ENCODE measurements at places on chromosomes 6 and 20. TPM values are rescaled to one million over a fixed set of nuclear protein-coding genes. Genes with fewer than 3 reads are reported as not detected.

DNA sequence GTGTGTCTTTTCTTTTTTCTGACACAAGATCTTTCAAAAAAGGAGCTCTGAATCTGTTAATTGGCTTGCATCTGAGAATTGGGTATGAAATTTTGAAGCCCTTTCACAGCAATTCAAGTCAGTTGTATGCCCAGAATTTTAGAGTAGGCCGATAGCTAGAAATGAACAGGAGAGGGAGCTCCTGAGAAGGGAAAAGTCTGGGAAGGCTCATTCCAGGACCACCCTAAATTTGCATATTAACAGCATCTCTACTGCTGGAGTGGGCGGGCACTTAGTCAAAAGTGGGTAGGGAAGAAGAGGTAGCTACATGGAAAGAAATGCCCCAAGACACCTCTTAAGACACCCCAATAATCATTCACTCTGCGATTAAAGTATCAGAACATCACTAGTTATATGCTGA, 928.3 kb downstream of the TBC1D32 start:
- no peak for DNase-seq

DNA sequence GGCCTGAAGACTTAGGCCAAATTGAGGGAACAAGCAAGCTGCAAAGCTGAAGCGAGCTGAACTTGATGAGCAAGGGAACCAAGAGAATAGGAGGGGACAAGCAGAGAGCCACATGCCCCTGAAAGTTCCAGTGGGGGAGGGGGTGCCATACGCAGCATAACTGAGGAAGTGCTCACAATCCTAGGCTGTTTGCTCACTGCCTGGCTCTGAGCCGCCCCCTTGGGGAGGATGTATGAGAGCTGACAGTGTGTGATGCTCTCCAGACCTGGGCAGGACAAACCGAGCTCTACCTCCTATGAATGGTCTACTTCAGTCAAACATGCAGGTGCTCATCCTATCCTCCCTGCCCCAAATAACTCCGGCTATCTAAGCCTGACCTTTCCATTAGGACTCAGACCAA, 52.1 kb downstream of the FAXC start:
- DNase-seq, result no peak

- DNase-seq, result no peak
Measured at GRCh38 chr6:34695729-34696188, 808 bp downstream of the ILRUN start.

- no peak for DNase-seq
Measured at GRCh38 chr6:14787677-14788076, 458.2 kb upstream of the JARID2 start.

DNA sequence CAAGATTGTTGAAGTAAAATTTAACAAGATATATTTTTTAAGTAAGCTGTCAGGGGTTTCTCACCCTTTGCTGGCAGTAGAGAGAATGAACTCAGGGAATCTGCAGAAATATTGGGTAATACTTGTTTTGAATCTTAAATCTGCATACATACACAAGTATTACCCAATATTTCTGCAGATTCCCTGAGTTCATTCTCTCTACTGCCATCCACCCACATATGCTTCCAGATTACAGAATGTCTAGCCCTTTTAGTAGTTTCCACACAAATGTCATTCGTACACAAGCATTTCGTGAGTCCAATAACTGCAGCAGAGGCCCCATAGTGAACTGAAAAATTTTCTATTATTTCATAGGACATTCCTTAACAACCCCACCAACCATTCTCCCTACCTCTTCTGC, 69.6 kb upstream of the TNFRSF21 start:
- no peak for DNase-seq

DNA sequence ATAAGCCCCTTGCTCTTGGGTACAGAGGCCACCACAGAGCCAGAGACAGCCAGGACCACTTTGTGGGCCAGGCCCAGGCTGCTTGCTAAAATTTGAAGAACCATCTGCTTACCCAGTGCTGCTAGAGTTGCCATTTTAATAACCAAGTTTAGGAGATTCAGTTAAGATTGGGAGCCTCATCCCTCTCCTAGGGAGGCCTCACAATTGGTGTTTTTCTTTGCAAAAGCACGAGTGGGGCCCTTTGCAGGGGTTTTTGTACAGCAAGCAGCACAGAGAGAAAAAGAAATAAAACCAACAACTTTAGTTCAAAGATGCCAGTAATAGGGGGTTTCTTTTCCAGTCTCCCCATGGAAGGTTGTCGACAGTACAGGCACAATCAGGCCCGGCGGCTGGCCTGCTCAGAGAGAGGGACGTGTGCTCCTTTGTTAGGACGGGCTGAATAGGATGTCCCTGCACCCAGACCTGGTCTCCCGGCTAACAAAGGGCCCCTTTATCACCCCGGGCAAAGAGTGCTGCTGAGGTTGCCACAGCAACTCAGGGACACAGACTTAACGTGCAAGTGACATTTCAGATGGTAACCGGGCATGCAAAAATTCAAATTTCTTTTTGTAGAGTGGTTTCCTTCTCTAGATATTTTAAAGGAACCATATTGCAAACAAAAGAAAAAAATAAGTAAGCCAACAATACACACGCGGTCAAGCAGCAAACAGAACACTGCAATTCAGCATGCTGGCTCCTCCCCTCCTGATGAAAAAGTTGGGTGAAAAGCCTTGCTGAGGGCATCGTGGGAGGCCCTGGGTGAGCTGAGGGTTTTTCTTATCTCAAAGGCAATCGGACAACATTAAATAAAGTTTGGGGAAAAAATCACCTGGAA, 10.5 kb upstream of the TOX2 start:
- DNase-seq, result no peak

- DNase-seq, result no peak
Measured at GRCh38 chr6:15442467-15442866, 196.6 kb downstream of the JARID2 start.

- DNase-seq, result no peak
Measured at GRCh38 chr6:111794727-111795452, 78.4 kb downstream of the FYN start.

GRCh38 chr20:29878777-29879442, 1378.6 kb upstream of the DEFB115 start:
- no peak for DNase-seq

- no peak for DNase-seq
Measured at GRCh38 chr20:50540620-50541605, 30.7 kb downstream of the PTPN1 start.

DNA sequence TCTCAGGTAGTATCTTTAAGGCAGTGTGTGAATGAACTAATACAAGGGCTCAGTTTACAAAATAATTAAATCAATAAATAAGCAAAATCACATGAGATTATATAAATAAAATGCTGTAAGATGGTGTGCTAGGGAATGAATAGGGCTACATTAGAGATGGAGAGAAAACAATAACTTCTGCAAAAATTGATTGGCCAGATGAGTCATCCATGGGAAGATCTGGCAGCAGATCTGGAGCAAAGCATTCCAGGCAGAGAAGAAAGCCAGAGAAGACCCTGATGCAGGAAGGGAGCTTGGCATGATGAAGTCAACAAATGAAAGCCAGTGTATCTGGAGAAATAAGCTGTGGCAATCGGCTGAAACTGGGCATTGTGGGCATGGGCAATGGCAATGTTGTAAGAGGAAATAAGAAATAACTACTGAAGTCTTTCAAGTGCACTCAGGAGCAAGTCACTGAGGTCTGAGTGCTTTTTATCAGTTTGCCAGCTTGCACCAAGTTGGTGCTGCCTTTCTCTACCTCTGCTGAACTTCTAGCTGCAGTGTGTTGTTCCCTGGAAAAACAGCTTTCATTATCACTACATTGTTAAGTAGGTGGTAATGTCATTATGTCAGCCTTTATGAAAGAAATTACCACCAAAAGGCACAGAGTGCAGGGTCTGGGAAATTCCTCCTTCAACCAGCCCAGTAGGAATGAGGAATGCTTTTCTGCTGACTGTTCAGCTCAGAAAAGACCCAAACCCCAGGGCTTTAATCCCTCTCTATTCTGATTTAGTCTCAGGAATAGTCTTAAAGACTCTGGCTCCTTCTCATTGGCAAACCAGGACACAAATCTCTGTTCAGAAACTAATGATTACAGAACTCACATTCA, 231.6 kb downstream of the HTR1B start:
- DNase-seq, result no peak

GRCh38 chr6:30047220-30047619, 13.8 kb upstream of the POLR1H start:
- DNase-seq, result no peak

Gene PDE7B
- 15.0 TPM for total RNA-seq

Gene TENT5A
- total RNA-seq, result 33.9 TPM

Gene CALHM4
- not detected for total RNA-seq

Gene BRPF3
- 15.8 TPM for total RNA-seq

Gene FERMT1
- 1.3 TPM for total RNA-seq

Gene ENPP1
- total RNA-seq, result 16.8 TPM

All from omental fat pad (tissue), 4 donors.